ENCODE measurements at places on chromosomes 5 and 9.
A peak's percentile ranks its signal among the peaks of the same experiment; 100 is the strongest.

DNA sequence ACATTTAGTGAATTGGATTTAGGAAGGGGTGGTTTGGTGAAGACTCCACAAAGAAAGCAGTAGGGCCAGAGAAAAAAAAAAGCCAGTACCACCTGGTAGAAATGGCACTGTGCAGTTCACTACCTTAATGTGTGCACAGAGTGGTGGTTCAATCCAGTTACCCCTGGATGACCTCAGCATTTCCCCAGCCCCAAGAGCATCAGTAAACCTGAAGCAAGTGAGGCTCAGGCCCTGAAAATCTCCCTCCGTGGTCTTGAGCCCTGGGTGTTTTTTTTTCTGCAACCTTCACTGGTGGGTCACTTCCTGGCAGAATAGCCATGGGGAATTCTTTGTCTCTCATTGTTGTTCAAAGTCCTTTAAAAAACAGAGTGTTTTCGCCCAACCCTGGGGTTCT is 202.9 kb downstream of the GADD45G start:
- no peak for DNase-seq

DNA sequence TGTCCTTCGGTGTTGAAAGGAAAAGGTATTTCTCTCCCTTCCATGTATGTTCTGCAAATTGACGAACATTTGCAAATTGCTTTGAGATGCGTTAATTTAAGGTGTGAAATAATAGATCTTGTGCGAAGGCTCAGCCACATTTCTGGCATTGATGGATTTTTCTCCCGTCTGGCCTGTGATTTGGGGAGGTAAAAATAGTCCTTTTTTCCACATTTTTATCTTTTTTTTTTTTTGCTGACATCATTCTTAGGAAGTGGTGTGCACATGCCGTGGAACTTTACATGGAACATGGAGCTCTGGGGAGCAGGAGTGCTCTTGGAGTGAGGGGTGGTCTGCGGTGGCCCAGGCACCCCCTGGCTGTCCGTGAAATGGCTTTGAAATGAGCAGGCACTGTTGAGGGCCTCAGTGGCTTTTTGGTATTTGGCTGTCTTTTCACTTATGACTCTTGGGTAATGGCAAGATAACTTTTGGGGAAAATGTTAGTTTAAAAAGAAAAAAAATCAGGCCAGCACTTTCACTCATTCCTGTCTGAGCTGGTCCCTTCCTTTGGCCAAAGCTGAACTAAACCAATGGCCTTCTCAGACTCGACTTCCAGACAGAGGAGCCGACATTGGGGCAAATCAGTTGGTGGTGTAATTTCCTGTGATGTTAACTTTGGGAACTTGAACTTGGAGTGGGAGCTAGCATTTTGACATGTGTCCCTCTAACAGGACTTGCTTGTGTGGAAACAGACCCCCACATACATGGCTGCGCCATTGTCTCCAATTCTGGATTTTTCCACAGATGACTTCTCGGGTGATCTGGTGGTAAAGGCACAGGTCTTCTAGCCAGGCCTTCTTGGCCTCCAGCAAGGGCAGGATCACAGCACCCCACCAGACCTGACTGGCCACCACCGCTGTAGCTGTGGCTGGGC is 4.2 kb downstream of the NEK6 start:
- DNase-seq = no peak

DNA sequence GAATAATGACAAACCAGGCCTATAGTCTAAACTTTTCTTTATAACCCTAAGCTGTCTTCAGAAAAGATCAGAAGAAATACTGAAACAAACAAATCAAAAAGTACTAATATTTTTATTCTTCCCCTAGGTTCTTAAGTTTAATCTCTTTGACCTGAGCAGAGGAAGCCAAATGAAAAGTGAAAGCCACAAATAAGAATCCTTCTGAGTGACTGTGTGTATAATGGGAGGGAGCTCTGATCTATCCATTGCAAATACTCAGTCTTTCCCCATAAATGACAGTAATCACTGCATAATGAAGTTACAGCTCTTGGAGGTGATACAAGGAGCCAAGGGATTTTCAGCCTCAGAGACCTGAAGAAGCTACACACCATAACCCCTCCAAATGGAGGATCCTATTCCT is 126.9 kb upstream of the ATP10B start:
- no peak for DNase-seq

GRCh38 chr9:84111726-84112125 is 131.1 kb downstream of the RMI1 start:
- no peak for DNase-seq

DNA sequence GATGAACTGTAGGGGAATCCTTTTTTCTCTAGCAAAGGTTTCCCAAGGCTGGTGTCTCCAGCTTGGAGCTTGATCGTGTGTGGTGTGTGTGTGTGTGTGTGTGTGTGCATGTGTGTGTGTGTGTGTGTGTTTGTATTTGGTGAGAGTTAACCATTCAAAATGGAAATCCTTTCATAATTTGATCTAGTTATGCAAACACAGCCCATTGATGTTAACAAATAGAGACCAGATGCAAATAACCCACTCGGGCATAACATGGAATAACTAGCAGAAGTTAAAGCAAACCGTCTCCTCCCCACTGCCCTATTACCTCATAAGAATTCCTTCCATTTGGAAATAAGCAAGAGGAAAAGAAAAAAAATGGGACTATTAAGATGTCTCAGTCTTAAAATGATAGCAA is 24.9 kb upstream of the ZSWIM6 start:
- DNase-seq = peak; percentile 5

DNA sequence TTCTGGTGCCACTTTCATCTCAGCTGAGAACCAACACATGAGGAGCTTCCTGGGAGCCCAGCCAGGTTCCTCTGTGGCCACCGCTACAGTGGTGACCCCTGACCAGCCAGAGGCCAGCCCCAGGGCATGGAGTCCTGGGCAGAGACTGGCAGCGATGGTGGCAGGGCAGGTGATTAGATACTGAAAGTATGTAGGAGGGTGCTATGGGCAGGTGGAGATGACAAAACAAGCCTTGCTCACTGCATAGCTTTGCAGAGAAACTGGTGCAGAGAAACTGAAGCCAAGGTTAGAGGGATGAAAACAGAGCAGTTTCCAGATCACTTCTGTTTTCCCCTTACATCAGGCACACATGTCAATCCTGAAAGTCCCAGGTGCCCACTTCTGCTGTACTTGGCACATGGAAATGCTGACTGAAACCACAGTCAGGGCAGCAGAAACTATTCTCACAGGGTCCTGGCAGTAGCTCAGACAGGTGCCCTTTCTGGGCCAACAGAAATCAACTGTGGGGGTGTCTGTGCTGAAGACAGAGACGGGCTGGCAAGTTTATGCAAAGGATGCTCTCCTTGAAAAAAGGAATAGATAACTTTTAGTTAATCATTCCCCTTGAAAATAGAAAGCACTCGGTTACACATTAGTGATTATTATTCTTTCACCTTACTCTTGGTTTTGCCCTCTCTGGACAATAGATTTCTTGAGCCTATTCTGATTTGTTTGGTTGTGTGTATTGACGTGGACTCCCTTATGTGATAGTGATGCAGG is 90.3 kb downstream of the ANKRD55 start:
- no peak for DNase-seq

- DNase-seq = no peak
Measured at GRCh38 chr5:74786851-74787250, 19.8 kb downstream of the NSA2 start.

- DNase-seq = no peak
Measured at GRCh38 chr9:135664801-135665794, 2.0 kb downstream of the LCN9 start.

DNA sequence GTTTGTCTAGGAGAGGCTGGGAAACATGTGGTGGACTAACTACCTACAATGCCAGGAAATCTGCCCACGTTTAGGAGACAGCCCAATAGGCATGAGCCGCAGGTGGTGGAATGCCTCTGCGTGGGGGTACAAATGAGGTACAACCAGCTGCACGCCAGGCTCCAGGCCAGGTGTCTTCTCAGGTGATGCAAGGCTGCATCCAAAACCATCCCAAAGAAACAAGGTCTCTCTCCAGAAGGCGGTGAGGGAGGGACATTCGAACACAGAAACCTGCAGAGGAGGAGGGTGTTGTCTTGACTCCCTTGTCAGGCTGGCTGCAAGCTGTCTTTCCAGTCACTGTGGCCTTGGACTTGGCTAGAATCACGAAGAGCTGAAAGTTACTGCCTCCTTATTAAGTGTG is 11.6 kb downstream of the ANKH start:
- no peak for DNase-seq

- DNase-seq = no peak
Measured at GRCh38 chr5:149754172-149754880, 24.2 kb downstream of the PPARGC1B start.

GRCh38 chr5:142181547-142182163 is 73.1 kb downstream of the NDFIP1 start:
- DNase-seq = no peak

- no peak for DNase-seq
Measured at GRCh38 chr9:124001866-124002525, 9.6 kb upstream of the LHX2 start.

- no peak for DNase-seq
Measured at GRCh38 chr9:134815435-134816214, 65.0 kb upstream of the FCN2 start.

GRCh38 chr5:174829511-174829864 is 105.1 kb downstream of the MSX2 start:
- no peak for DNase-seq

DNA sequence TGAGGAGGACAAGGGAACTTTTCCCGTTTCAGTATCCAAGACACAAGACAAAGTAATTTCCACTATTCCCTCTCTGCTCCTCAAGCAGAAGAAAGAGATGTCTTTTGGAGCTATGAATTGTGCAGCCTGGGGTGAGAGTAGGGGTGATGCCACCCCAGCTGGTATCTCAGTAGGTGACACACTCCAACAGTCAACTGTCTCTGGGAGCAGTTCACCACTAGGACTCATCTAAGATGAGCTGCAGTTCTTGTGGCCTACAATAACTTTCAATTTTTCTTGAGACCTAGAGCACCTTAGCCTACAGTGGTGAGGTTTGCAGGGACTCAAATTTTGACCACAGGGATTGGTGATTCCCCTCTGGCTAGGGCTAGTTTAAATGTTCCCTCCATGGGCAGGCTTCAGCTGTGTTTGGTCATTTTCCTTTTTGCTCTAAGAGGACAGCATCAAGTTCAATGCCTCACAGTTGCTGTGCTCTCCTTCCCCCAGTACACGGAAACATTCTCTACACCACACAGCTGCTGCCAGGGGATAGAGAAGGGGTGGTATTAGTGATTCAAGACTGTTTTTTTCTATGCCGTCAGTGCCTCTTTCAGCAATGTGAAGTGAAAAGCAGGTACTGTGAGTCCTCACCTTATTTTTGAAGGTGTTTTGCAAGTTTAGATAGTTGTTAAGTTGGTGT is 278.6 kb upstream of the RORB start:
- DNase-seq = no peak

DNA sequence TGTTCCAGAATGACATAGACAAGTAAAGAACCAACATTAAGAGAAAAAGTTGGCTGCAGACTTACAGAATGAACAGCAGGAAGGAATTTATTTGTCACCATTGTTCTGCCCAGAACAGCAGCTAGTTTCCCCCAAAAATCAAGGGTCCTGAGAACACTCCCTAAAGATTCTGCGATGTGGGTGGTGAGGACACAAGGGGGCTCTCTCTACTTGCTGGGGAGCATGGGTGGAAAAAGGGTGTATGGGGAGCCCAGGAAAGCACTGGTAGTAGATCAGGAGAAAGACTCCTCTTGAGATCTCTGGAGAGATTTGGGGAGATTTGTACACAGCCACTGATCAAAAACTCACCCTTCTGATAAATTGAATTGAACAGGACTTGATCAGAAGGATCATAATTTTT is 316.5 kb downstream of the KCTD16 start:
- DNase-seq = no peak

GRCh38 chr5:132497488-132497997 is 7.0 kb upstream of the IRF1 start:
- no peak for DNase-seq

DNA sequence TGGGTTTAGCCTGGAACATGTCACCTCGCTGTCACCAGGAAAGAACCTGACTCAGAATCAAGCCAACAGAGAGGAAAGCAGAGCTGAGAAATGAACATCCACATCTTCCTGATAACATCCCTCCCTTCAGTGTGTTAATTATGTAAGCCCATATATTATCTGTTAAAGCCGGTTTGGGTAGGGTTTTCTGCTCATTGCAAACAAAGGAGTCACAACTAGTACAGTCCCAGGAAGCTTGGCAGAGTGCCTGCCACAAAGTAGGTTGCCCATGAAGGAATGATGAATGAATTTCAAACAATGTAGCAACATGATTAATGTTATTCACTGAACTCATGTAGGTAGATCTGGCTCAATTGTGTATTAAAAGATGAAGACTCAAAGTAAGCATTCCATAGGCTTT is 10.4 kb upstream of the PPARGC1B start:
- DNase-seq = peak; percentile 1

GRCh38 chr9:33437205-33437604 is 10.2 kb downstream of the AQP3 start:
- DNase-seq = no peak

- peak; percentile 22 for DNase-seq
Measured at GRCh38 chr5:134555890-134556311, 30.4 kb downstream of the JADE2 start.

DNA sequence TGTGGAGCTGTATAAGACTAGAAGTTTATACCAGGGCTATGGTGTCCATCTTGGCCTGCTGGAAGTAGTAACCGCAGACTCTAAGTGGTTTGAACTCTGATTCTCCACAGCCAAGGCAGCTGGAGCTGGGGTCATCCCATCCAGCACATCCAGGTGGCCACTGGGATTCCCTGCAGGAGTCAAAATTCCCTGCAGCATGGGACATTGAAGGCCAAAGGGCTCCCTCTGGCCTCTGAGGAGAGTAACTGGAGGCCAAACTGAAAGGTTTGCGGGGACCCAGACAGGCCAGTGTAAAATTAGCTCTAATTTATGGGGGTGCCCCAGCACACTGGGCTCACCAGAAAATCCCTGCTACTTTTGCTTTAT is 12.2 kb upstream of the PRXL2C start:
- DNase-seq = no peak

- no peak for DNase-seq
Measured at GRCh38 chr5:181149806-181150733, 2.7 kb downstream of the OR2V2 start.

DNA sequence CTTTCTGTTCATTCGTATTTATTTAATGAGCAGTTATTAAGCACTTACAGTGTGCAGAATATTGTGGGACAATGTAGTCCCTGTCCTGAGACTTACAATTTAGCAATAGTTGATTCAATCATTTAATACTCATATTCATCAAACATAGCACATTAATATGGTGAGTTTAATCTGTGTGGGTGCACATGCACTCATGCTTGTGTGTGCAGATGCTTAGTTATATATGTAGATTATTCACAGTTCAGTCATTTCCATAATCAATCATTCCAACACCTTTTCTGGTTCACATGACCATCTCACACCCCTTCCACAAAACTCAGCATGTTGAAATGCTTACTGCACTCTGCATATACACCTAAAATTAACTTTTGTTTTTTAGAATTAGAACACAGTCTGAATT is 321.6 kb upstream of the RFX3 start:
- DNase-seq = no peak

- DNase-seq = no peak
Measured at GRCh38 chr5:171855798-171856763, 70.5 kb downstream of the SMIM23 start.

- no peak for DNase-seq
Measured at GRCh38 chr9:3099646-3100045, 255.8 kb upstream of the PUM3 start.

All from NCI-H146 (cell line).